ENCODE measurements at places on chromosomes 11 and 22.

DNA sequence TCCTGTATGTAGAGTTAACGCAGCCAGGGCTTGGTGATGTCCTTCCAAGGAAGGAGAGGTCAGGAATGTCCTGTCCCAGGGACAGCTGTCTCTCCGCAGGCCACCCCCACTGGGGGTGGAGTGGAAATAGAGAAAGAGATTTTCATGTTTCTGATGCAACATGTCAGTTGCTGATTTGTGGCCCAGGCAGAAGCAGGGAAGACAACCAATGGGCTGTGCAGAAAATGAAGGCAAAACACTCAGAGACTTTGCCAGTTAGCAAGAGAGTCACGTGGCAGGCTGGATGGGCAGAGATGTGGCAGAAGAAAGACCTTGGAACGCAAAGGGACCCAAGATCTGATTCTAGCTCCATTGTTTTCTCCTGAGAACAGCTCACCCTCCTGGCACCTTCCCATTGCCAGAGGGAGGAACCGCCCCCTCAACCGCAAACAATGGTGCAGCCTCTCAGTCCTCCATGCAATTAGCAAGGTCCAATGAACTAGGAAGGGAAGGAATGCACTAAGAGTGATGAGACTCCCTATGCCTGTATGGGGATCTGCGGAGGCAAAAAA is 71.0 kb downstream of the SYN3 start:
- peak; percentile 61 for DNase-seq

DNA sequence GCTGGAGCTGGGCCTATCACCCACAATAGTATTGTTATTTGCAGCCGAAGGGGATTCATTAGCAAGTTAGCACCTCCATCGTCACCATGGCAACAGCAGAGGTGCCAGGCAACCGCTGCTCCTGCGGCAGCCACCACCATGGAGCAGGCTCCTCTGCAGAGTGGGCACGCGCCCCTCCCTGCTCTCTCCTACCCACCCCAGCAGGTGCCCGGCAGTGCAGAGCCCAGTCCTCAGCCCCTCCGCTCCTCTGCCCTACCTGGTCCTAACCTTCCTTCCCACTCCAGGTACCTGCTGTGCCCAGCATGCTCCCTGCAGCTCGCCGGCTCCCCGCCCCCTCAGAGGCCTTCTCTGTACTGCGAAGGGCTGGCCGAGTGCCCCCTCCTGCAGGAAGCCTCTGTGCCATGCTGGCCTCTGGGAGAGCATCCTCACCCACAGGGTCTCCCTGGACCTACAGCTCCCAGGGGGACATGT is 3.6 kb downstream of the DUSP8 start:
- DNase-seq: no peak

GRCh38 chr22:36769541-36770512 is 6.1 kb downstream of the IFT27 start:
- no peak for DNase-seq

DNA sequence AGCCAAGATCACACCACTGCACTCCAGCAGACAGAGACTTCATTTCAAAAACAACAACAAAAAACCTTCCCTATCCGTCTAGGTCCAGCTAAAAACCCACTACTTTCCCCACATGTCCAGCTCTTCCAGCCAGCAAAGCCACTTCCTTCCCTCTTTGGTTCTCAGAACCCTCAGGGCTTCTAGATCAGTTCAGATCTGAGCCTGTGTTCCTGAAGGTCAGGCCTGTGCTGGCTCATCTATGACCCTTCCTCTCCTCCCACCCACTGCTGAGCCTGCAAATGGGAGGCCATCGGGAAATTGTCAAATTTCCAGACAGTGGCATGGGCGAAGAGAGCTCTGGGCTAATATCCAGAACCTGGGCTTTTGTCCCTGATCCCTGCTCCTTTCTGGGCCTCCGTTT is 37.8 kb downstream of the SLCO2B1 start:
- no peak for DNase-seq

- DNase-seq: peak; percentile 92
Observed at GRCh38 chr11:69040581-69041260, 8.0 kb upstream of the TPCN2 start.

- no peak for DNase-seq
Observed at GRCh38 chr11:70001246-70001645, 76.9 kb upstream of the ANO1 start.

DNA sequence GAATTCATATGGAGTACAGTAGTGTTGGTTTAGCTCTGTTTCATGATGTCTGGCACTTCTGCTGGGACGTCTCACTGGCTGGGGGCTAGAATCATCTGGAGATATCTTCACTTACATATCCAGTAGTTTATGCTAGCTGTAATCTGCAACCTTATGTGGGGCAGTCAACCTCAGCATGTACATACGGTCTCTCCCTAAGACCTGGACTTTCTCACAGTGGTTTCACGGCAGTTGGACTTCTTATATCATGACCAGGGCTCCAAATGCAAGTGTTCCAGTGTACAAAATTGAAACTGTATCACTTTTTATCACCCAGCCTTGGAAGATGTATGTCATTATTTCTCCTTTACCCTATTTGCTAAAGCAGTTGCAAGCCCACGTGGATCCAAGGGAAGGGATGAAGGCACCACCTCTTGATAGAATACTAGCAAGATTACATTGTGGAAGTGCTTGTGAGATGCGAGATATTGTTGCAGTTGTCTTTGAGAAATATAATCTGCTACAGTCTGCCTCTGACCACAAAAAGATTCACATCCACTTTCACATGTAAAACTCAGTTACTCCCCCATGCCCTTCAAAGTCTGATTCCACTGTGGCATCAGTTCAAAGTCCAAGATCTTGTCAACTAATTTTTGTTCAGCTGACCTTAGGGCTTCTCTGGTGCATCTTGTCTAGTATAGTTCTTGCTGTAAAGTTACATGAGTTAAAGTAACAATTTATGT is 316.6 kb upstream of the NCAM1 start:
- no peak for DNase-seq

DNA sequence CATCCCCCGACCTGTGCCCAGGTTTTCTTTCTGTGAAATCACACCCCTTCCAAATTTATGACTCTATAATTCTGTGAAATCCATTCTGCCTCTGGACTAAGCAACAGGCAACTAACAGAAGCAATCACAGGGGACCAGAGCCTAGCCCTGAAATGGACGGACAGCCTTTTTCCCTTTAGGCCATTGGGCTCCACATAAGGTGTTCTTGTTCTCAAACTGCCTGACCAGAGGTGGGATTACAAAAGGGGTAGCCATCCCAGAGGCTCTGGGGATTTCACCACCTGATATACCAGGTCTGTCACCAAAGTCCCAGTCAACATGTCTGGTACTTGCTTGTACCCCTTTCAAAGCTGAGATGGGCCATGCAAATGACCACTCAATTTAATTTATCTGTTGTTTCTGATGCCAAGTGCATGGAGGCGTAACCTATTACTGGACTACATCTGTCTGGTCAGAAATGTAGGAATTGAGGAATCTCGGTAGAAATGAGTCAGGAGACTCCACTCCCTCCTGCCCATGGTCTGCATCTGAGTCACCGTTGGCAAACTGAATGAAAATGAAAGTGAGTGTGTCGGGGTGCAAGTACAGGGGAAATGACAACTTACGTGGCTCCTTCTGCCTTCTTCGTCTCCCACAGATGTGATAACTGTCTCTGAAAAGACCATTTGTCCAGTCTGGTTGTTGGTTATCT is 10.2 kb downstream of the DKK3 start:
- peak; percentile 92 for DNase-seq

GRCh38 chr11:65504674-65505465 is 6.0 kb downstream of the MALAT1 start:
- DNase-seq: peak; percentile 12

DNA sequence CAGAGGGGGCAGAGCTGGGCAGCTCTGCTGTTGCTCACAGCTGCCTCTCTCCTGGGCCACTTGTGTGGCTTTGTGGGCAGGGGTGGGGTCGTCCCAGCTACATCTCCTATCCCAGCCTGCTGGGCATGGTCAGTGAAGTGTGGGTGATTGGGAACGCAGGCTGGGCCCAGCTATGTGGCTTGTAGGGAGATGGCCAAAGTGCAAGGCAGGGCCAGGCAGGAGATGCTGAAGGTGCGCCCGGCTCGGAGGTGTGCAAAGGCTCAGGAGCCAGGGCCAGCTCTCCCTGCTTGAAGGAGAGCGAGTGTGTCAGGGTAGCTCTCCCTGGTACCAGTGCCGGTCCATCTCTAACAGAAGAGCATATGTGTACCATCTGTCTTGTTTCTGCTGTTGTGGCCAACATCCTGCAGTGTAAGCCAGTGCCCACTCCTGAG is 8.4 kb upstream of the RANBP1 start:
- DNase-seq: no peak

DNA sequence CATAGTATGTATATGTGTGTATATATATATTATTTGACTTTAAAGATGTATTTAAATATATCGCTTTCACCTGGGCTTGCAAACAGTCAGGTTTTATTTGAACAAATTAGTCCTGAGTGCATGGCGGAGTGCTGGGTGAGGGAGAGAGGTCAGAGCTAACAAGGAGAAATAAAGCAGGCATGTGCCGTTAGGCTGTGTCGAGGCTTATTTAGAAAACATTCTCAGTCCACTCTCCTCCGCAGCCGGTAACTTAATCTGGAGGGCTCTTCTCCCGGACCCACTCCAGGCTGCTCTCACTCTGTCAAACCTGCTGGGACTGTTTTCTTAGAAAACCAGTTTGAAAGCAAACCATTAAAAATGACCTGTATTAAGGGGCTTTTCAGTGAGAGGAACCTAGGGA is 455.9 kb downstream of the MN1 start:
- no peak for DNase-seq

DNA sequence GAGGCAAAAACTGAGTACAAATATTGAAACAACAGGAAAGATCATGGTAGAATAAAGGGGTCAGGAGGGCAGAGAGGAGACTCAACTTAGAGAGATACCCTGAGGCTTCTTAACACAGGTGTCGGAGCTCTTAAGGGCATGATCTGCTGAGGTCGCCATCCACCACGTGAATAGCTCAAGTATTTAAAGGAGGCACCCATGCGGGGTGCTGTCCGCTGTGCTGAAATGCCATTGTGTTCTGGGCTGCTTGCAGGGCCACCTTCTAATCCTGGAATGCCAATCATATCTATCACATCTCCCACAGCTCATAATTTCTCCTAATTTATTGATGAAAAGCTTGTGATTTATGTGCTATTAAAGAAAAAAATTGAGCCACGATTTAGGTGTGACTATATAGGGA is 90.2 kb downstream of the SEZ6L start:
- peak; percentile 61 for DNase-seq

GRCh38 chr11:77602381-77603088 is 12.8 kb downstream of the AQP11 start:
- DNase-seq: peak; percentile 89

- no peak for DNase-seq
Observed at GRCh38 chr11:126082251-126083109, 19.8 kb upstream of the CDON start.

- DNase-seq: peak; percentile 21
Observed at GRCh38 chr11:76380159-76380976, 564 bp downstream of the THAP12 start.

GRCh38 chr11:45233804-45234170 is 52.4 kb downstream of the SYT13 start:
- no peak for DNase-seq

GRCh38 chr22:19891317-19892256 is 36.9 kb upstream of the GNB1L start:
- peak; percentile 74 for DNase-seq

DNA sequence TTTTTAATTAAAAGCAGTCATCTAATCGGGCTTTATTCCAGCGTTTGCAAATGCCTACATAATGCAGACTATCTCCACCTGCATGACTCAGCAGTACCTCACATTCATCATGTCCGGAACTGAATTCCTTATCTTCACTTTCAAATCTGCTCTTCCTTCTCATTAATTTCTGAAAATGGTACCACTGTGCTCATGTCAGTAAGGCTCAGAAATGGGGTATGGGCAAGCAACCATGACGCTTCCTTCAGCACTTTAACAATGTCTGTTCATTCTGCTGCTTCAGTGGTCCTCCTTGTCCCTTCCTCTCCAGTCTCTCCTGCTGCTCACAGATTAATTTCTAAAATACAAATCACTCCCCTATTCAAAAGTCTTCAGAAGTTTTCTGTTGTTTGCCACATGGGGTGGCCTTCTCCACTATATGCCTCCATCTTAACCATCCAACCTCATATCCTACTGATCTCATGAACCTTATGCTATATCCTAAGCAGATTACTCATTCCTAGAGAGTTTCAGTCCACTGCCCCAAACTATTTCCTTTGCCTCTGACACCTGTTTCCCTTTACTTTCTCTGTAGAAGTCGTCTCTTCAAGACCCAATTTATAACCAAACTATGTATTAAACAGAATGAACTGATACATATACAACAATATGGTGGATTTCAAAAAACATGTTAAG is 7.0 kb downstream of the GTF2H1 start:
- DNase-seq: no peak

DNA sequence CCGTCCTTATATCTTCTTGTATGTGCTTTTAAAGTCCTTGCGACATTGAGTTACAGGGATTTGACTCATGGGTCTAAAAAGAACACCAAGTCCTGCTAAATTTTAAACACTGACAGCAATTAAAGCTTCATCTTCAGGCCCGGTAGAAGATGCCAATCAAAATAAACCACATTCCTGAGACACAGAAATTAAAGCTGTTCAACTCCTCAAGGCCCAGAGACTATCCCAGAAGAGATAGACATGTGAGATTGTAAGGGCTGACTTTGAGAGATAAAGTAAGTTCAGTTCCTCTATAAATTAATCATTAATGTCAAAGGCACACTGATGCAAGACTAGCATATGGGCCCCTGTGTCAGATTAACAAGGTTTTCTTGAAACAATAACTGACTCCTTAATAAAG is 49.8 kb downstream of the OSBPL5 start:
- no peak for DNase-seq

GRCh38 chr11:35529971-35530495 is 4.6 kb upstream of the PAMR1 start:
- DNase-seq: peak; percentile 95

DNA sequence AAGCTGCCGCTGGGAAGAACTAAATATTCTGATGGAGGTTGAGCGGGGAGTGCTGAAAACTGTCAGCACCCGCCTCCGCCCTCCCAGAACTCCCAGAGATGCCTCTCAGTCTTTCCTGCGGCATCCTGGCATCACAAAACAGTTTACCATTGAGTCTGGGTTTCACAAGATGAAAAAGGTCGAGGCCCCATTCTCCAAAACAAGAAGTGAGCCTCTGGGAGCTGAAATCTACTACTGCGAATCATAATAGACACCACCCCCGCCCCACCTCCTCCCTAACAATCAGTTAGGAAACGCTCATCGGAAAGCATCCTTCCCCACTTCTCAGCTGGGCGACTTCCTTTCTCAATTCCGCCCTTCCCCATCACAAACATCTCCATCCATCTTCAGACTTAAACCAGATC is 1.0 kb downstream of the SUN2 start:
- DNase-seq: peak; percentile 50

- DNase-seq: no peak
Observed at GRCh38 chr22:49686495-49687219, 141.0 kb downstream of the BRD1 start.

GRCh38 chr11:74670171-74670570 is 61.1 kb downstream of the CHRDL2 start:
- no peak for DNase-seq

DNA sequence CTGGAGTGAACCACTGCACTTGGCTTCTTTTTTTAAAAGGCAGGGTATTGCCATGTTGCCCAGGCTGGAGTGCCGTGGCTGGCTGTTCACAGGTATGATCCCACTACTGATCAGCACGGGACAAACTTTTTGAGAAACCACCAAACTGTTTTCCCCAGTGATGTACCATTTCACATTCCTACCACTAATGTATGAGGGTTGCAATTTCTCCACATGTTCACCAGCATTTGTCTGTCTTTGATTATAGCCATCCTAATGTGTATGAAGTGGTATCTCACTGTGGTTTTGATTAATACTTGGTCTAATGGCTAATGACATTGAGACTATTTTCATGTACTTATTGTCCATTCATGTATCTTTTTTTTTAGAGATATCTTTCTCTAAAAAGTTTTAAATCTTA is 41.5 kb upstream of the EP300 start:
- DNase-seq: peak; percentile 22

Data from fibroblast of skin of back (primary cell).